ENCODE measurements at places on chromosomes 6 and 20.

DNA sequence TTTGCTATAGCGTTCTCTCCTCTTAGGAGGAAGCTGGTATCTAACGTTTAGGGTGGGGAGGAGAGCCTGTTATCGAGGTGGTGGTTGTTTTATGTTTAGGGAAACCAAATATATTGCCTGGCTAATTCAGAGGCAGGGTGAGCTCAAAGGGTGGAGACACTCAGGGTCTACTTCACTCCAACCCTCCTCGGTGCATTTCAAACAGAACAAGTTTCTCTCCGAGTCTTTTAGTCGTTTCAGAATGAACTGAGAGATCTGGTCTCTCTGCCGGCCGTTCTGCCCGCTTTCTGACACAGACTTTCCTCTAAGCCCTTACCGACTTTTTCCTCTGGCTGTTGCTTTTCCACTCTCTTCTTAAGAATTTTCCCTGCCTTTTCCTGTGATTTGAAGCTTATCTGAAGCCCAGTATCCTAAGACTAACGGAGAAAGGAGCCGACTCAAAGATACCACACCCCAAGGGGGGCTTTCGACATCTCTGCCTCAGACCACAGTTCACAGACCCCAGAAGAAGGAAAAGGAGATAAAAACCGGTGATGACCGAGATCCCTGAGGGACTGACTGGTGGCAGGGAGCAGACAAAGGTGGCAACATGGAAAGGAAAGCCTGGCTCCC lies 865 bp downstream of the STK38 start:
- peak; percentile 23 for DNase-seq

DNA sequence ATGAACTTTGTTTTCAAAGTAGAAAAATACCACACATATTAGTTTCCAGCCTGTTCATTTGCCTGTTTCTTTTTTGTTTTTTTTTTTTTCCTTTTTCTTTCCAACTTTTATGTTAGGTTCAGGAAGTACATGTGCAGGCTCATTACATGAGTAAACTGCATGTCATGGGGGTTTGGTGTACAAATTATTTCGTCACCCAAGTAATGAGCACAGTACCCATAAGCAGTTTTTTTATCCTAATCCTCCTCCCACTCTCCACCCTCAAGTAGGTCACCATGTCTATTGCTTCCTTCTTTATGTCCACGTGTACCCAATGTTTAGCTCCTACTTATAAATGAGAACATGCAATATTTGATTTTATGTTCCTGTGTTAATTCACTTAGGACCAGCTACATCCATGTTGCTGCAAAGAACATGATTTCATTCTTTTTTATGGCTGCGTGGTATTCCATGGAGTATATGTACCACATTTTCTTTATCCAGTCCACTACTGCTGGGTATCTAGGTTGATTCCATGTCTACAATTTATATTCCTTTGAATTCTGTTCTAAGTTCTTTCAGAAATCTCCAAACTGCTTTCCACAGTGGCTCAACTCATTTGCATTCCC lies 31.8 kb downstream of the SNX14 start:
- DNase-seq: peak; percentile 62

DNA sequence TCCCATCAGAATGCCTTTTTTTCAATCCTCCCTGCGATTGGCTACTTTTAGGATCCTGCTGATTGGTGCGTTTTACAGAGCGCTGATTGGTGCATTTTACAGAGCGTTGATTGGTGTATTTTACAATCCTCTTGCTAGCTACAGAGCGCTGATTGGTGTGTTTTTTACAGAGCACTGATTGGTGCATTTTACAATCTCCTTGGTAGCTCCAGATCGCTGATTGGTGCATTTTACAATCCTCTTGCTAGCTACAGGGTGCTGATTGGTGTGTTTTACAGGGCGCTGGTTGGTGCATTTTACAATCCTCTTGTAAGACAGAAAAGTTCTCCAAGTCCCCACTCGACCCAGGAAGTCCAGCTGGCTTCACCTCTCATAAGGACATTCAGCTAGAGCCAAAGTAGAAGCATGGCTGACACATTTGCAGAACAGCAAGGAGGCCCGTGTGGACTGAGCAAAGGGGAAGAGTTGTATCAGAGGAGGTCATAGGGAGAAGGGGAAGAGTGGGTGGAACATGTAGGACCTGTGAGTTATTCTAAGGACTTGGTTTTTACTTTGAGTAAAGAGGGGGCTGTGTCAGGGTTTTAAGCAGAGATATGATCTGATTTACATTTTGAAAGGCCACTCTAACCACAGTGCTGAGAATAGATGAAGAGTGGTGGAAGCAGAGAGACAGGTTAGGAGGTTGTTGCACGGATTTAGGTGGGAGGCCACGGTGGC lies 2.6 kb downstream of the ALDH5A1 start:
- DNase-seq: peak; percentile 24

DNA sequence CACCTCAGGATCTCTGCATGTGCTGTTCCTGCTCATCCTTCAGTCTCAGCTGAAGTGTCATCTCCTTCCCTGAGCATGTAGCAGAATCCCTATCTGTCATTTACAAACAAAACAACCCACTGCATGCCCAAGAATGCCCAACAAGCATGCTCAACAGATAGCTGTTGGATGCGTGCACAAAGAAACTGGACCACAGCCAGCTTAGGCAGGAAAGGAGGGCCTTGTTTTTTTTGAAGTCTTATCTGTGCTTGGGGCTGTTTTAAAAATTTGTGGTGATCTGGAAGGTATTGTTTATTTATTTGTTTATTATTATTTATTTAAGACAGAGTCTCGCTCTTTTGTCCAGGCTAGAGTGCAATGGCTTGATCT lies 18.5 kb upstream of the SLC16A10 start:
- no peak for DNase-seq

DNA sequence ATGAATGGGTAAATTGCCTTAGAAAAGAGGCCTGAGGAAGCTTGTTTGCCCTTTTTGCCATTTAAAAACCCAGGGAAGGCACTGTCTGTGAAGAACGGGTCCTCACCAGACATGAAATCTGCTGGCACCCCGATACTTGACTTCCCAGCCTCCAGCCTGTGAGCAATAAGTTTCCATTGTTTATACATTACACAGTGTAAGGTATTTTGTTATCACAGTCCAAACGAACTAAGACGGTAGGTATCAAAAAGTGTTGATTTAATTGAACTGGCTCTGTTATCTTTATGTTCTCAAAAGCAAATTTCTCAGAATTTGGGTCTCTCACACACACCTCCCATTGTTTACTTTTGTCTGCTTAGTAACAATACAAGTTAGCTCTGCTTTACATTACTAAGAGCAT lies 181.1 kb upstream of the MARCKS start:
- DNase-seq: no peak

GRCh38 chr20:51884561-51884960 lies 82.2 kb upstream of the SALL4 start:
- DNase-seq: no peak

DNA sequence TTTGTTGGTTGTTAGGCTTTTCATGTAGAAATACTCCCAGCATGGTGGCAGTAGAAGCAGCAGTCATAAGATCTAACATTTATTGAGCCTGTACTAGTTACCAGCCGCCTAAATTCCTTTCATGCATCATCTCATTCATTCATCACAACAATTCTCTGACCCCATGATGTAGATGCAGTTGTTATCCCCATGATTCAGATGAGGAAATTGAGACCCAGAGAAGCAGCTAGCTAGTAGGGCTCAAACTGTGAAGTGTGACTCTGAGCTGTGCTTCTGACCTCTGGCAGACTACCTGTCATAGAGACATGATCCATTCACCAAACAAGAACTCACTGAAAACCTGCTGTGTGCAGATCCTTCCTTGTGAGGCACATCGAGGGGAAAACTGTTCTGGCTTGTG lies 16.9 kb downstream of the RREB1 start:
- peak; percentile 60 for DNase-seq

GRCh38 chr6:104014163-104014959 lies 845.4 kb downstream of the HACE1 start:
- DNase-seq: peak; percentile 50

DNA sequence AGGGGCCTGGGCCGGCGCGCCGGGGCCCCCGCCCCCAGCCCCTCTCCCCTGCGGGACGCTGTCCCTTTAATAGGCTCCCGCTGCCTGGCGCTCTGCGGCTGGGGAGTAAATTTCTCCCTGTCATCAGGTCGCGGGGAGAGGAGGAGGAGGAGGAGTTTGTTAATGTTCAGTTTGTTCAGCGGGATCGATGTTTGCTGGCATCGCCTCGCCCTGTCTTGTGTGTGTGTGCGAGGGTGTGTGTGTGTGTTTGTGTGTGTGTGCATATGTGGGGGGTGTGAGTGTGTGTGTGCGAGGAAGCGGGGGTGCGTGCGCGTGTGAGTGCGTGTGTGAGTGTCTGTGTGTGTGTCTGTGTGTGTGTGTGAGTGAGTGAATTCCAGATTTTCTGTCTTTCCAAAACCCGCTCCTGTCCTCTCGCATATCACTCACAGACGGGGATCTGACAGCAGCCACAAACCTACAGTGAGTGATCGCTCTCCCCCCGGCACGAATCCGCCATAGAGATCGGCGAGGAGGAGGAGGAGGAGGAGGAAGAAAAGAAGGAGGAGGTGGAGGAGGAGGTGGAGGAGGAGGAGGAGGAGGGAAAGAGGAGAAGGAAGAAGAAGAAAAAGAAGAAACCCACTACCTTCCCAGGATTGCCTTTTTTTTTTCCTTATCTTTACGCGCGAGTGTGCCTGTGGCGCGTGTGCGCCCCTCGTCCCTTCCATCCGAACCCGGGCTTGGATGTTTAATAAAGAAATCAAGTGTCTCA lies at the start of gene TSHZ2:
Gene TSHZ2, plus strand, starts transcription at position 169 of the 748 bp plus-strand sequence. CDS start 936 bp downstream, outside the sequence.
- no peak for DNase-seq

DNA sequence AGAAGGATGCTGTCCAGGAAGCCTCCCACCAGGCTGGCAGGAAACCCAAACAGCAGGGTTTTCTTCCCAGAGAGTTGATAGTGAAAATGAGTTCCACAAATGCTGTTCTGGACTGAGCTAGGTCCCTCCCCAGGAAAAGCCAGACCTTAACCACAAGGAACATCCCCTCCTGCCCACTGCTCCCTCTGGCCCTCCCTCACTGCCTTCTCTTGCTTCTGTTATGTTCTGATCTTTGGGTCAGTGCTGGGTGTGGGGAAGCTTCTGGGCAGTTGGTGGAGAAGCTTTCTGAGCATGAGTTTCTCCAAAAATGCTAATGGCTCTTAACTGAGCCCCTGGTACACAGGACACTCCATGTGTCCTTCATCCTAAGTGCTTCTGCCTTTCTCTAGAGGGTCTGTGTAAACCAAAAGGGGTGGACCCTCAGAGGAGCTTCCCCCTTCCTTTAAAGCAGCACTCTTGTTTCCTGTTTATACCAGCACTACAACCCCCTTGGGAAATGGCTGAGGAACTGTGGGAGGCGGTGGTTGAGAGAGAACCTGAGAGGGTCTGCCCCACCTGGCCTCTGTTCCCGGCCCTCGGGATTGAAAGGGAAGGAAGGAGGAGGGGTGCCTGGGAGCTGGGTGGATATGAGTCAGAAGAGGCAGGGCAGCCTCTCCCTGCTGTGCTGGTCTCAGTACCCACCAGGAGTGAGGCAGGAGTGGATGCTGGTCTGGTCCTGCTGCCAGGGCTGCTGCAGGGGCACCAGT lies 42.0 kb downstream of the CDS2 start:
- DNase-seq: peak; percentile 62

GRCh38 chr6:144488590-144488989 lies 203.5 kb downstream of the UTRN start:
- DNase-seq: no peak

- DNase-seq: no peak
Measured at GRCh38 chr6:2229742-2230141, 15.7 kb downstream of the GMDS start.

DNA sequence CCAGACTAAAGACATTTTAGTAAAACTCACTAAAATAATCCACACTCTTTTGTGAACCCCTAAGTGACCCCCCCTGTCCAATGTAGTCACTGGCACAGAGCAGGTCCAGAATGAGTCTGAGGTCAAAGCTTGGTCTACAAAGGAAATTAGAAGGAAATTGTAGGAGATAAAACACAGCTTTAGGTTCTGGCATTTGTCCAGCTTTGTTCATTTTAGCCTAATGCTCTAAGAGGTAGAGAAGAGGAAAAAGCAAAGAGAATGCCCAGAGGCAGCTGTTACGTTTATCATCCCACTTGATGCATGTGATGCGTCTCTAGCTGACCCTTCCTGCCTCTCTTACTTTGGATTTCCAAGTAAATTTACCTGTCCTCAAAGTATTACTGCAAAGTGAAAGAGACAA lies 62.5 kb downstream of the CNKSR3 start:
- DNase-seq: no peak

GRCh38 chr20:43666376-43667328 lies at the start of gene MYBL2:
MYBL2 (plus strand) TSS chr20:43667114; CDS start chr20:43667284, 170 bp downstream.
- peak; percentile 92 for DNase-seq

GRCh38 chr6:2042956-2043648 lies 202.3 kb downstream of the GMDS start:
- no peak for DNase-seq

DNA sequence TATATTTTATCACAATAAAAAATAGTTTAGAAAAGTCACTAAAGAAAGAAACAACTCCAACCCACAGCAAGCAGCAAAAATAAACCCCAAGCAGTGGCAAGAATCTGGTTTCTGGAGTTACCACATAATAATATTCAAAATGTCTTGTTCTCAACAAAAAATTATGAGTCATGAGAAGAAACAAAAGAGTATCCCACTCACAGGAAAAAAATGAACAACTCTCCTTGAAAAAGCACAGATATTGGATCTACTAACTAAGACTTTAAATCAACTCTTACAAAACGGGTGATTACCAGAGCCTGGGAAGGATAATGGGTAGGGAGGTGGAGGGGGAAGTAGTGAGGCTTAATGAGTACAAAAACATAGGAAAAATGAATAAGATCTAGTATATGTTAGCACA lies 425.6 kb downstream of the PLCB1 start:
- no peak for DNase-seq

- no peak for DNase-seq
Measured at GRCh38 chr20:15902493-15902892, 670.8 kb downstream of the KIF16B start.

- peak; percentile 34 for DNase-seq
Measured at GRCh38 chr20:38243709-38244020, 16.9 kb downstream of the KIAA1755 start.

GRCh38 chr6:6543181-6543879 lies 45.2 kb upstream of the LY86 start:
- peak; percentile 47 for DNase-seq

- DNase-seq: no peak
Measured at GRCh38 chr6:107179004-107179403, 63.7 kb upstream of the BEND3 start.

DNA sequence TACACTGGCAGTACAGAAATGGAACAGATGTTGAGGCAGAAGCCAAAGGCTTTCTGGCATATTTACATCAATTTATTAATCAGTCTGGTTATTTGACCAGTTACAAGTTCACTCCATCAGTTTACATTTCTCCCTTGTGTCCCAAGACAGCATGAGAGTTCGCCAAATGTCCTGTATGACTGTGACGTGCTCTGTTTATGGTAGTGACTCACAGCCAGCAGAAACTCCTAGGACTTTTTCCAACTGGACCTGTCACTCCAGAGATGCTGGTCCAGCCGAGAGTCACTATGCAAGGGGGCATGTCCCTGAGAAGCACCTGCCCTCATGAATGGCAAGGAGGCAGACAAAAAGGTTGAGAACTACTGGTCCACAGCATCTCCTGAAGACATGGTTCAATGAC lies 160.0 kb downstream of the LRFN2 start:
- DNase-seq: no peak

GRCh38 chr6:76752841-76753240 lies 680.4 kb upstream of the IMPG1 start:
- DNase-seq: no peak

Data from suppressor macrophage treated with lipopolysaccharide for 1 hour (primary cell).